ENCODE measurements at places on chromosomes 6 and 20. TPM values are rescaled to one million over a fixed set of nuclear protein-coding genes. Genes with fewer than 3 reads are reported as not detected.

DNA sequence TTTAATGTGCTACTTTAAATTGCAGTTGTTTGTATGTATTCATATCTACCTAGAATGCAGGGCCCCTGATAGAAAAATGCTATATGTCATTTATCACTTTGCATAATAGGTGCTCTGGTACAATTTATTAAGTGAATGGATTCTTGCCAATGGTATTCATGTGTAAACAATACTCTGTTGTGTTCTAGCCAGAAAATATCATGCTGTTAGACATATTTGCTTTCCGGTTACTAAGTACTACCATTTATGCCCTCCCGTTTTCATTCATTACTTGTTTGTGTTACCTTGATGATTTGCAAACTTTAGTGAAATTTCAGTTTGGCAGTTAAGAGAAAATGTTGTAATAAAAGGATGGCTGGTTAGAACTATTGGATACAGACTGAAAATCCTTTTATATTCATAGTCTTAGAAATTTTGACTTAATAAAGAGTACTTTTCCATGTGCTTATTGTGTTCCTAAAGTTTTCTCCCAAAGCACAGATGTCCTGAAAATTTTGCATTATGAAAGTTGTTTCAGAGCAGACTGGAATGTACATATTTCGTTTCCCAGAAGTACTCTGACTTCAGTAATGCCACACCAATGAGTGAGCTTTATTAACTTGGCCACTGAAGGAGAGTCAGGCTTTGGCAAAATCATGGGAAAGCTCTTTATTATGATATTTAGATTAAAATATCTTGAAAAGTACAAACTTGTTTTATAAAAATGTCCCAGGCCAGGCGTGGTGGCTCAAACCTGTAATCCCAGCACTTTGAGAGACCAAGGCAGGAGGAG is 31.5 kb downstream of the RPF2 start:
- no peak for DNase-seq

DNA sequence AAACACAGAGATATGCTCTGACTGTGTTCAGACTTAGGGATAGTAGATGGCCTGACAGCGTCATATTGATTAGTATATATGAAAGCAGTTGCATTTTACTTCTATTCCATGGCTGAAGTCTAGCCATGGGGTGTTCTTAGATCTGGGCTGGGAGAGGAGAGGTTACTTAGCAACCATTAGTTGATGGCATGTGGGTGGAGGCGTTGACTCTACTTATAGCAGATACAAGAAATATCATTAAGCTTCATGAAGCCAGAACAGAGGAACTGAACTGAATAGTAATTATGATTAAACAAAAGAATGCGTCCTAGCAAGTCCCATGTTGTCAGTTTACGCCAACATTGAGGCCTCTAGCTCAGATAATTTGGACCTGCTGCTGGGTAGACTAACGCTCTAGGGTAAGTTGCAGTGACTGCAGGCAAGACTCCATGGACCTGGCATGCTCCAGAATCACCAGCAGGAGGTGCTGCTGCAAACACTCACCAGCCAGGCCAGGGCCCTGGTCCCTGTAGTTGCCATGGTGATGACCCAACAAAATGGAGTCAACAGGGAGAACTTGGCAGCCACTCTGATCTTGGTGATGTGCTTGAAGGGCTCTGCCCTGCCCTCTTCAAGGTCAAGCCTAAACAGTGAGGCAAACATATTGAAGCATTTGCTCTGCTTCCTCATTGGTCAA is 477.3 kb downstream of the PREX1 start:
- no peak for DNase-seq

- DNase-seq: no peak
Observed at GRCh38 chr6:15659181-15659580, 3.6 kb downstream of the DTNBP1 start.

DNA sequence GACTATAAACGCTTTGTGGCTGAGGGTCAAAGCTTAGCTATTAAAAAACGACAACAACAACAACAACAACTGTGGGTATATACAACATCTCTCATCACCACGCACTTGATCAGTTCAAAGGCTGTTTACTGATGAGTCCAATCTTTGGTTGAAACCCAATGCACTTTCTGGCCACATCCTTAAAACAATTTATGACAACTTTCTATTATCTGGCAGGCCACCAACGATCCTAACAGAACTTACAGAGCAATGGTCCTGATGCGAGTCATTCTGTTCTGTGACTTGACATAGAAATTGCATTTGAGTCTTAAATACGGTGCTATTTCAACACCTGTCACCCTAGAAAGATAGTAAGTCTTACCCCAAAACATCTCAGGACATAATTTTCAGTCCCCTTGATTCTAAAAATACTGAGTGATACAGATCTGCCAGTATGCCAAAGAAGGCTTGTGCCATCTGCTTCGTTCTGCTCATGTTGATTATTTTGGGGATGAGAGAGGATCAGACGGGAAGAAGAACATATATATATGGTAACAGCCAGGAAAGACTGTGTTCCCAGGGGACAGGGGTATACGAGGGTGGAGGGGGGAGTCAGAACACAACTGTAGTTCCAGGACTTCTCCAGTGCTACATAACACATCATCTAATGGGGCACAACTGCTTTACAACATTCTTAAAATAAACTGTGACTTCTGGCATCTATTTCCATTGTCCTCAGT is 55.8 kb downstream of the PLAGL1 start:
- no peak for DNase-seq

- no peak for DNase-seq
Observed at GRCh38 chr20:41336711-41337492, 3.7 kb upstream of the LPIN3 start.

- peak; percentile 32 for DNase-seq
Observed at GRCh38 chr20:64131406-64131805, 24.0 kb upstream of the NPBWR2 start.

DNA sequence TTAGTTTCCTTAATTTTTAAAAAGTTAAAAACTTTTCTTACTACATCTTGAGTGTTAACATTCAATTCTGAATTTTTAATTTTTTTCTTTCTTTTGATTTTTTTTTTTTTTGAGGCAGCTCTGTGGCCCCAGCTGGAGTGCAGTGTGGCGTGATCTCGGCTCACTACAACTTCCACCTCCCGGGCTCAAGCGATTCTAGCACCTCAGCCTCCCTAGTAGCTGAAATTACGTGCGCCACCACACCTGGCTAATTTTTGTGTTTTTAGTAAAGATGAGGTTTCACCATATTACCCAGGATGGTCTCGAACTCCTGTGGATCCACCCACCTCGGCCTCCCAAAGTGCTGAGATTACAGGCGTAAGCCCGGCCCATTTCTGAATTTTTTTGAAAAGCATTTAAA is 1.2 kb downstream of the DDX43 start:
- DNase-seq: no peak

- DNase-seq: no peak
Observed at GRCh38 chr6:126253431-126253830, 86.5 kb upstream of the CENPW start.

- no peak for DNase-seq
Observed at GRCh38 chr6:157611406-157611805, 211.6 kb upstream of the SNX9 start.

DNA sequence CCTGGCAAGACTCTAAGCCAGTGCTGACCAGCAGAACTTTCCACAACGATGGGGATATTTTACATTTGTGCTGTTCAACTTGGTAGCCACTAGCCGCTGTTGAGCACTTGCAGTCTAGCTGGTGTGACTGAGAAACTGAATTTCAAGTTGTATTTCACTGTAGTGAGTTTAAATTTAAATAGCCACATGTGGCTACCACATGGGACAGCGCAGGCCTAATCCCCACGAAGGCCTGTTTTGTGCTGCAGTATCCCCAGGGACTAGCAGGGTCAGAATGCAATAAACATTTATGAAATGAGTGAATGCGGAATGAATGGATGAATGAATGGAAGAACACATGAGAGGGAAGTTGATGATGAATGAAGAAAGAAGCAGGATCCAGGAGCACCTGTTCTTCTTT is 115.8 kb downstream of the TRERF1 start:
- no peak for DNase-seq

DNA sequence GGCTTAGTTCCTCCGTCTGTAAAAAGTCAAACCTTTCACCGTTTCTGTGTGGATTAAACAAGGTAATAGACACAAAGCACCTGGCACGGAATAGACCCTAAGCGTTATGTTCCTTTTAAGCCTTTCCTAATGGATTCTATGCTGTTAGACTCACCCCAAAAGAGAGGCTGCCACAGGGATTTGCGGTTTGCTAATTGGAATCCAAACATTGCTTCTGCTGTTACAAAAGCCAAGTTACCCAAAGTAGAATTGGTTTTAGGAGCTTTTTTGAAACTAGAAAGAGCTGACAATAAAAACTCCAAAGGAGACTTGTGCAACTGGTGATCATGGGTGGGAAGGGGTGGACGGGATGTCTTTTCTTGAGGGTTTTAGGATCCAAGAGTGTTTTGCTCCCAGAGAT is 178.0 kb downstream of the BMP7 start:
- DNase-seq: no peak

DNA sequence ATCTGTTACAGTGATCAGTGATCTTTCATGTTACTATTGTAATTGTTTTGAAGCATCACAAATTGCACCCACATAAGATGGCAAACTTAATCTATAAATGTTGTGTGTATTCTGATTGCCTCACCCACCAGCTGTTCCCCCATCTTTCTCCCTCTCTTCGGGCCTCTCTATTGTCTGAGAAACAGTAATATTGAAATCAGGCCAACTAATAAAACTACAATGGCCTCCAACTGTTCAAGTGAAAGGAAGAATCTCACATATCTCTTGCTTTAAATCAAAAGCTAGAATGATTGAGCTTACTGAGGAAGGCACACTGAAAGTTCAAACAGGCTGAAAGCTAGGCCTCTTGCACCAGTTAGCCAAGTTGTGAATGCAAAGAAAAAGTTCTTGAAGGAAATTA is 141.2 kb downstream of the CDK19 start:
- DNase-seq: no peak

- DNase-seq: no peak
Observed at GRCh38 chr20:739736-740135, 28.6 kb downstream of the SLC52A3 start.

GRCh38 chr6:130604841-130605399 is 222.3 kb upstream of the SMLR1 start:
- DNase-seq: no peak

DNA sequence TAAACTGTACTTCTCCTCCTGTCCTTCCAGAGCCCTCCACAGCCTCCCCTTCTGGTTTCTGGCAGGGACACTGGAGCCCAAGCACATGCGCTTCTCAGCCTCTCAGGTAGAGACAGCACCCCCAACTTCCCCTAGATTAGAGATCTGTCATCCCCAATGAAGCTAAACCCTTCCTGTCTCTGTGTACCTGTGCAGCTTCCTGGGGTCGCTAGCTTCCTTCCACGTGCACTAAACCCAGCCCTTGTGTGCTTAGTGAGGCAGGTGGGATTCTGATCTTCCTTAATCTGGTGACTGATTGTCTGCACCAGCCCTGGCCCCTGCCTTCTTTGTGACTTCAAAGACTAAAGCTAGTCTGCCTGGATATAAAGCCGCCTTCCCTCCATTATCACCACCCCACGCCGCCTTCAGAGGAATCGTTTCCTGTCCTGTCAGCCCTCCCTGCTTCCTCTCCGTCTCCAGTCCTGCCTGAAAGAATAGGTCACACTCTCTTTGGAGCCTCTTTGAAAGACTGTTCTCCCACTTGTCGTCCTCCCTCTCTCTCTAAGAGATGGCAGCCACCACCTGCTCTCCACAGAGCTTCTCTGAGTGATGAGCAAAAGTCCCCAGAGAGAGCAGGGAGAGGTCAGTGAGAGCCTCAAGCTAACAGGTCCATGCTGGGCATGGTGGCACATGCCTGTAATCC is 27.5 kb downstream of the CAPN11 start:
- no peak for DNase-seq

- no peak for DNase-seq
Observed at GRCh38 chr6:72374857-72375256, 247.0 kb upstream of the KCNQ5 start.

DNA sequence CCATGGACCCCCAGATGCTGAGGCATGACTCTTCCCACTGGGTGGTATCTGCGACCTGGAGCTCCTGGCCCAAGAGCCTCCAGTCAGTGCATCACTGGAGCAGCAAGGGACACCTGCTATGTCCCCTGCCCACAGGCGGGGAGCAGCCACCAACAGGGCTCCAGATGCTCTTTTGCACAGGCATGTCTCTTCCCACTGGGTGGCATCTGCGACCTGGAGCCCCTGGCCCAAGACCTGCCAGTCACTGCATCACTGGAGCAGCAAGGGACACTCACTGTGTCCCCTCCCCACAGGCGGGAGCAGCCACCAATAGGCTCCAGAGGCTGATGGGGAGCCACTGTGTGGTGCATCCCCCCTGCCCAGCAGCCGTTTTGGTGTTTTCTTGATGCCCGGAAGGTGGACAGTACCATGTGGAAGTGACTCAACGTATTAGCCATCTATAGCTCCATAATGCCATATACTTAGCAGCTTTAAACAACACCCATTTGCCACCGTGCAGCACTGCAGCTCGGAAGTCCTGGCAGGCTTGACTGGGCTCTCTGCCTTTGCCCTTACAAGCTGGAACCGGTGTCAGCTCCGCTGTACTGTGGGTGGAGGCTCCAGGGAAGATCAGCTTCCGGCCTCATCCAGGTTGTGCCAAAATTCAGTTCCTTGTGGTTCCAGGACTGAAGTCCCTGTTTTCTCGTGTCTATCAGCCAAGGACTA is 124.9 kb upstream of the CST7 start:
- DNase-seq: peak; percentile 51

DNA sequence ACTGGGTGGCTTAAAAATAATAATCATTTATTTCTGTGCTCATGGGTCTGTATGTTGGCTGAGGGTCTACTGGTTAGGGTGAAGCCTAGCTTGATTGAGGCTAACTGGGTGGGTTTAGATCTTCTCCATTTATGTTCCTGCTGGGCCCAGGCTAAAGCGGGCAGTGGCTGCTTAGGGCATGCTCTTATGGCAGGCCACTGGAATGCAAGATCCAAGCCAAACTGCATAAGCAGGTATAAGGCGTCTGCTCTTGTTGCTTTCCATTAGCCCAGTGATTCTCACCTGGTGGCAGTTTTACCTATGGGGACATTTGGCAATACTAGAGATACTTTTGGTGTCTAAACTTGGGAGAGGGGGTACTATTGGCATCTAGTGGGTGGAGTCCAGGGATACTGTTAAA is 44.5 kb downstream of the QKI start:
- DNase-seq: no peak

- DNase-seq: no peak
Observed at GRCh38 chr6:33324125-33324524, 6.6 kb upstream of the ZBTB22 start.

GRCh38 chr6:97626671-97627441 is 343.8 kb upstream of the MMS22L start:
- DNase-seq: no peak

GRCh38 chr6:55636406-55637102 is 57.6 kb upstream of the HMGCLL1 start:
- DNase-seq: no peak

GRCh38 chr6:7909323-7910276 is 988 bp downstream of the TXNDC5 start:
- peak; percentile 86 for DNase-seq

GRCh38 chr6:134658596-134658995 is 291.3 kb downstream of the ALDH8A1 start:
- DNase-seq: no peak

Gene GHRH
- total RNA-seq: not detected

Gene INSM1
- not detected for total RNA-seq

Gene SLC26A8
- 0.52 TPM for total RNA-seq

Gene KIAA0408
- total RNA-seq: 55.0 TPM

Gene SPDEF
- total RNA-seq: 1.3 TPM

Gene C6orf118
- not detected for total RNA-seq

Gene ZBTB46
- 19.7 TPM for total RNA-seq

Gene DDO
- 7.1 TPM for total RNA-seq

Gene RAB44
- 0.96 TPM for total RNA-seq

All from upper lobe of right lung (tissue), 1 donor.